Muscle of leg (tissue), 16 donors: ENCODE measurements at places on chromosomes 11 and 22.

DNA sequence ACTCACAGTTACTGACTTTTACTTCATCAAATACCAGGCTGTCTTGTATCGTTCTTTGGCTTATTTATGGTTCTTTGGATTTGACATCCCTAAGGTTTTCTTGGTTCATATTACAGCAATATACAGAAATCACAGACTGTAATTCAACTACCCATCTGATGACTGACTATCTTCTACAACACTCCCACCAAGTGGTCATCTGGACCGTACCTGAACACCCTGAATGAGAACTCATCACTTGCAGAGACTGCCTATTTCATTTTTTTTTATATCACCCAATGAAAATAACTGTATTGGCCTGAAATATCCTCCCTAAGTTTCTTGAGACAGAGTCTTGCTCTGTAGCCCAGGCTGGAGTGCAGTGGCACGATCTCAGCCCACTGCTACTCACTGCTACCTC is 9.5 kb upstream of the UPB1 start:
- DNase-seq, result peak; percentile 69

GRCh38 chr11:76664578-76665061 is 5.9 kb downstream of the LRRC32 start:
- DNase-seq, result no peak

DNA sequence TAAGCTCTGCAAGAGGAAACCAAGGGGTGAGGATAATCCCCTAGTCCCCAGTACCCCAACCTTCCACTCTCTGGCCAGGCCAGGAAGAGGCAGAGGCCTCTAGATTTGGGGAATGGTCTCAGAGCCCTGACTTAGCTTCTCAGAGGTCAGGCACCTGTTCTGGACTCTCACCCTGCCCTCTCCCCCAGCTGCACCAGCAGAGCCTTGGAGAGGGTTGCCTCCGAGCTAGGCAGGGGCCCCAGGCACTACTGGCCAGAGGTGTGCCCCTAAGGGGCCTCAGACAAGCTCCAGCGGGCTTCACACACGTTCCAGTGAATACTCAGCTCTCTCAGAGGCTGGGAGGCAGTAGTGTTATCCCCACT is 8.0 kb downstream of the FREY1 start:
- no peak for DNase-seq

DNA sequence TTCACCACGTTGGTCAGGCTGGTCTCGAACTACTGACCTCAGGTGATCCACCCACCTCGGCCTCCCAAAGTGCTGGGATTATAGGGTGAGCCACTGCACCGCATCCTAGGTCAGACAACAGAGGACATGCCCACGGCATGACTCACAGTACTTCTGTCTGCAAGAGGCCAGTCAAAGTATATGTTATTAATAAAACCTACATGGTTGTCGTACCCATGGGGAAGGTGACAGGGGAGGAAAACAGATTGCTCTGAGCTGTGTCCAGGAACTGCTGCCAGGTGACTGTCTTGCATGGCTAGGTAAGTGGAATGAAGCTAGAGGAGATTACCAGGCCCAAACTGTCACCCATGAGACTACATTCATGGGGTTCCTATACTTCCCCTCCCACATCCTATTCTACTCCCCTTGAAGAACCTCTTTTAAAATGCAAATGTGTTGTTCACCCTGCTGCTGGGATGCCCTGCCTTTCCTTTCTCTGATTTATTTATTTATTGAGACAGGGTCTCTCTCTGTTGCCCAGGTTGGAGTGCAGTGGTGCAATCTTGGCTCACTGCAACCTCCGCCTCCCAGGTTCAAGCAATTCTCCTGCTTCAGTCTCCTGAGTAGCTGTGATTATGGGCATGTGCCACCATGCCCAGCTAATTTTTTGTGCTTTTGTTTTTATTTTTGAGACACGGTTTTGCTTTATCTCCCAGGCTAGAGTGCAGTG is 2.0 kb upstream of the NLRX1 start:
- DNase-seq, result no peak

DNA sequence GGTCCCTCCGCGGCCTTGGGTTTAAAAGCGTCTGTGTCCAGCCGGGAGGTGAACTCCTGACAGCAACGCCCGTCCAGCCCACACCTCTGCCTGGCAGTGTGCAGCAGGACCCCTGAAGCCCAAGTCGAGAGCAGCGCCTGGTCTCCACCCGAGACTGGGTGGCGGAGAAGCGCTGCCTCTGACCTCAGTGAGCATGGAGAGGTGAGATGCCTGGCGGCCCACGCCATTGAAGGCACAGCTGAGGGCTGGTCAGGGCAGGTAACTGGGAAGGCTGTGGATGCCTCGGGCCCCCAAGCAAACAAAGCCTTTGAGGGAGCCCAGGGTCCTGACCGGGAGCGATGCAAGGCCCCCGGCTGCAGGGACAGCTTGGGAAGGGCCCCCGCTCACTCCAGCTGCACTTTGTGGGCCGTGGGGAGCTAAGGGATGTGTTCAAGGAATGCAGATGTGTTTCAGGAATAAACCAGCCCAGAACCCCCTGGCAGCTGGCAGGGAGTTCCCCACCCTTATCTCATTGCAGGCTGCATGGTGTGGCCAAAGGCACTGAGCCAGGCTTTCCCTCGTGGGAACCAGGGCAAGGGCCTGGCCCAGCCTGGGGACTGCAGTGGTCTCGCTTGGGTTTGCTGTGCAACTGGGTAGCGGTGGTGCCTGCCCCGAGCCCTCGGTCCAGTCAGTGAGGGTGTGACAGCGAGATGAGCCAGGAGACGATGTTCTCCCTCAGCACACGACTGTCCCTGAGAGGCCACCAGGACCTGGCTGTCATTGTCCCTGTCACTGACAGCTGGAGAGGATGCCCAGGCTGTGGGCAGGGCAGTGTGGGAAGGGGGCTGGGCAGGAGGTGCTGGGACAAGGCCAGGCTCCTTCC is 92.5 kb downstream of the WNT7B start:
- no peak for DNase-seq

DNA sequence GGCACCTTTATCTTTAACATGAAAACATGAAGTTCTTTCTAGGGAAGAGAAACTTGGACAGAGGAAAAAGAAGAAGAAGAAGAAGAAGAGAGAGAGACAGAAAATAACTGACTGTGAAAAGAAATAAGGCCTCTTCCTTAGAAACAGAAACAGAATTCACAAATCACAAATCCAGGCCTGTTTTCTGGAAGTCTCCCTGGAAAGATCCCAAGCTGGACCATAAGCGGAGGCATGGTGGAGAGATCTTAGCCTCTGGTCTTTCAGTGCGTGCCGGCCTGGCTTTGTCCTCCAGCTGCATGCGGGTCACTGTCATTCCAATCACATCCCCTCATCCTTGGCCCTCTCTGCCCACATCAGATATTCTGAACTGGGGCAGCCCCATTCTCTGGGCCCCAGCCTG is 6.9 kb downstream of the FXYD6 start:
- peak; percentile 88 for DNase-seq

GRCh38 chr11:132456751-132457328 is 1075.5 kb downstream of the OPCML start:
- DNase-seq, result no peak

DNA sequence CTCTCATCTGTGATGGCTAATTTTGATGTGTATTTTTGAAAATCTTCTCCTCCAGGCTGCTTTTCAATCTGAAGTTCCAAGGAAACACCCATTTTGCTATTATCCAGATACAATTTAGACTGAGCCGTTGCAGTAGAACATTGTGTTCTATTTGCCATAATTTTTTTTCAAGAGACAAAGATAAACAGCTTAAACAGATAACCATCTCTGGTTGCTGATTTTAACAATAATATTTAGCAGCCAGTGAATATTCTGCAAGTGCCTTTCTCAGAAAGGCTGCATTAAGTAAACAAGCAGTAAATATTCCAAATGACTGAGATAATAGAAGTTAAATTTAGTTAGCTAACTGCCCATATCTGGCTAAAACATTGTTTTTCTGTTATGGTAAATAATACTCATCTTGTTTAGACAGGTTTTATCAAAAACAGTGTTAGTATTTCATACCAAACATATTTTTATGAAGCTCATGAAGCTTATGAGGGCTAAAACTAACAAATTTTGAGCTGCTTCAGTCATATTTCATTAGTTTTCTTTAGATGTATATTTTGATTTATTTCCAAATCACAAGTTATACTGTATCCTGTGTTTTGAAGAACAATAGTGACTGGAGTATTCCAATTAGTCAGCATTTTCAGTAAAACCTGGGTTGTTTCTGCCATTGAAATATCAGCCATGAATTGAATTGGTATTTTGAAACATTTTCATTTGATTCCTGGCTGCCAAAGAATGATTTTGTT is 206.7 kb downstream of the SBF2 start:
- no peak for DNase-seq
